Fibroblast of the conjunctiva (primary cell): ENCODE measurements at places on chromosomes 2 and 18.

DNA sequence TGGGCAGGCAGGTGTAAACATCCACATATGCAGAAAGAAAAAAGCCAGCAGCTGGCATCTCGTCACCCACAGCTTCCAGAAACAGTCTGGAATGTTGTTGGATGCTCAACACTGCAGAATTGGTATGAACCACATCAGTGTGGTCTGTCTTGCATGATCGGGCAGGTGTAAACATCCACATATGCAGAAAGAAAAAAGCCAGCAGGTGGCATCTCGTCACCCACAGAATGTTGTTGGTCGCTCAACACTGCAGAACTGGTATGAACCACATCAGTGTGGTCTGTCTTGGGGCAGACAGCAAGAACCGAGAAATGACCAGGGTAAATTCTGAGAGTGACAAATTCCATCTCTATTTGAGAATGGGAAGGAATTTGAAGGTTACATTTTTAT lies 39.6 kb downstream of the DOCK10 start:
- DNase-seq: no peak

DNA sequence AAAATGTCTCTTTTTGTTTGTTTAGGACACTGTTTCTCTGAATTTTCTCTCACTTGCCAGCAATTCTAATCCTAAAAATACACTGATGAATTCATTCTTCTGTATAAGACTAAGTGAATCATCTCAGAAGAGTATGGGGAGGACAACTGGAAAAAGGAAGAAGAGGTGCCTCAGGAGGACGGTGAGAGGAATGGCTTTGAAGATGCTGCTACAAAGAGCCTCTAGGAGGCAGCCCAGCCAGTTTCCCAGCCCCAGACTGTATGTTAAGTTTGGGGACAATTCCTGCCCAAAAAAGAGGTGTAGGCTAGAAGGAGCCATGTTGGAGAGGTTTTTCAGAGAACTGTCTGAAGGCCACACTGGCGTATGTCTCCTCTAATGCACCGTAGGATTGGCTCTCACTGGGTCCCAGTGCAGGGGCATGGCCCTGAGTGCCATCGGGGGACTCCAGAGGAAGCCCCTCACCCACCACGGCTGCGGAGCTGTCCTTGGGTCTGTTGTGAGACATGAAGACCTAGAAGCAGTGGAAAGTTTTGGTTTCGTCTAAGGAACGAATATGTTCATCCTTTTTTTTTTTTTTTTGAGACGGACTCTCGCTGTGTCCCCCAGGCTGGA lies 3.1 kb upstream of the SDC1 start:
- no peak for DNase-seq

DNA sequence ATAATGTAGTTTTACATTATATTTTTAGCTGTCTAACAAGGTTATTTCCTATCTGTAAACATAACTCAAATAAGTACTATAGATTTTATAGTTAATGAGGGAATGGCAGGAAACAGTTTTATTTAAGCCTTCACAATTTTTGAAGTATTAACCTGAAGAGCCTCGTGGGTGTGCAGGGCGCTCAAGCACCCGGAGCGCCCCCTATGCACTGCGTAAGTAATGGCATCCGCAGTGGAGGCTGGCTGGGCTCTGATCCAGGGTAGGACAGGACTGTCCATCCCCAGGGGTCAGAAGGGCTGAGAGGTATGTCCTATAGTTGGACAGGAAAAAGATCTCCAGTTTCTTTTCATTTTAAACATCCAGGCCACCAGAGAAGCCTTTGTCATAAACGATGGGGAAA lies 8.2 kb upstream of the GBX2 start:
- no peak for DNase-seq

DNA sequence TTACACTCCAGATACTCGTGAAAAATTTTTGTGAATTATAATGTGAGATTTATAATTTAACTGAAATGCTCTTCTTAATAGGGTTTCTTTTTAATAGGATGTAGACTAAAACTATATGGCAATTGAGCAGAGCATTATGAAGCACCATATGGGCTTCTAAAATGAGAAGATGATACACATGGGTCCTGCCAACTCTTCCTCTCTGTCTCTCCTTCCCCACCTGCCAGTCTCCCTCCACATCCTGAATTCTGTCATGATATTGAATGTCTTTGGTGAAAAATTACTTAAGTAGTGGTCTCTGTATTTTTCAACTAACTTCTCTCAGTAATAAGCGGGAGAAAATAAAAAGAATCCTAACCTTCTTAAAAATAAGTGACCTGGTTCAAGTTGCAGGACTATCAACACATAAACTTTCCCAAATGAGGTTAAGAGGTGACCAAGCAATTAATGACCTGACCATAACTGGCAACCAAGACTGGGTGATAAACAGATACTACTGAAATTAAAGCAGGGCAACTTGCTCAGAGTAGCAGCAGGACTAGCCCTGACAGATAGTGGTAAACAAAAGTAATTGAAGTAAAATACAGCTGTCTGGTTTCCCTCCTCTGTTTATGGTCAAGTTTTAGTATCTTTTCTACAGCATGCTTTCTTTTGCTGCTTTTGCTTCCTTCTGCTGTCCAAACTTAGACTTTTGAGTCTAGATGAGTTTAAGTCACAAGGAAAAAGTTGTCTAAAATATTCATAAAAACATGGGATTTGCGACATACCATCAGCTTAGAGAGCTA lies 117.1 kb upstream of the PDE1A start:
- DNase-seq: no peak
